NCI-H1930 (cell line): ENCODE measurements at places on chromosomes 1 and 21.

- DNase-seq, result no peak
These were observed 93.2 kb downstream of the CTH start for GRCh38 chr1:70504176-70504820.

DNA sequence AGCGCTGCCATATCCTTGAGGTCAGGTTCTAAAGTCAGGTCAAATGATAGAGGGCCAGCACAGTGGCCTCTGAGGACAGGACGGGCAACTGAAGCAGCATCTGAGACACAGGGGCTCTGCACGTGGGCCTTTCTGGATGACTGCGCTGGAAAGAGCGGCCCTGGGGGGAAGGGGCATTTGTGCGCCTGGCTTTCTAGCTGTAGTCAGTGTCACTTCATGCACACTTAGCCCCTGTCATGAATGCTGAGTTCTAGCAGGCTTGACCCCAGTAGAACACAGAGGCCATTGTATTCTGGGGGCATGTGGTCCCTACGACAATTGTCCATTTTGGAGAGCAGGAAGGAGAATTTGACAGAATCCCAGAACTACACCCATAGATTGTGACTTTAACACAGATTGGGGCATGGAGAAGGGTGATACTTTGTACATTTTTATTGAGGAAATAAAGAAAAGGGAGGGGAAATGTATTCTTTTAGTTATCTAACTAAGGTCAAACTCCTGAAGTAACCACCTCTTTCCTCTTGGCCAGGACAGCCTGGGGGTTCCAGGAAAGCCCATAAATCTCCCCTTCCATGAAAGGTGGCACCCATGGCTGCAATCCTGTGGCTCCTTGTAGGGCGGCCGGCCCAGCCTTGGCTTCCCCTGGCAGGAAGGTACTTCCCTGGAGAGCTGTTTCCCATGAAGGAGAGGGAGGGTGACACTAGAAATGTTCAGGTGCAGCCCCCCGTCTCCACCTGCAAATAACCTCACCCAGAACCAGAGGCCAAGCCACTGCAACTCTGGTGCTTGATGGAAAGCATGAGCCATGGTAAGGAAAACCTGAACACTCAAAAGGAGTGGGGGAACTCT is 34.4 kb downstream of the NTPCR start:
- DNase-seq, result no peak

DNA sequence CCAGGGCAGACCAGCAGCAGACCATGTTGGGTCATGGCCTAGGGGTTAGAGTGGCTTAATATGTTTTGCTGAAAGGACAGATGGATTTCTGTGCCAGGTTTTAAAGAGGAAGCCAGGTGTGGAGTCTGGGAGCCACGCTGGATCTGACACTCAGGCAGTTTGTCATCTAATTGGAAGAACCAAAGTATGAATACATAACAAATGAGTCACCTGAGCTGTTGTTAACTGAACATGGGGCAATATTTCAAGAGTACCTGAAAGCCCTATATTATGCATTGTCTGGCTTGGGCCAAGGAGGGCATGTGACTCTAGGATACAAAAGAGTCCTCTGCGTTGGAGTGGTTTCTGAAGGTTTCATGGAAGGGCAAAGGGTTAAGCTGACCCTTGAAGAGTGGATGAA is 70.6 kb downstream of the LMO4 start:
- DNase-seq, result no peak

DNA sequence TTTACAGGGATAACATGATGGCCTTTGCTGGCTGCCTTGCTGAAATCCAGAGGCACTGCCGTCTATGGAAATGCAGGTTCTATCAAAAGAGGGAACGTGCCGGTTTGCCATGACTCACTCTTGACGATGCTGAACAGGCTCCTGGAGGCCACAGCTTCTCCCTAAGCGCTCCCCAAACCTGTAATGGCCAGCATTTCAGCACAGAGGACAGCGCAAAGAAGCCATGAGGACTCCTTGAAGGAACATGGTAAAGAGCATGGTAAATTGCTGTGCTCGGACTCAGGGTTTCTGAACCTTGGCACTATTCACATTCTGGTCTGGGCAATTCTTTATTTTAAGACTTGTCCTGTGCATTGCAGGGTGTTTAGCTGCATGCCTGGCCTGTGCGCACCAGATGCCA is 217.5 kb downstream of the CAMTA1 start:
- no peak for DNase-seq

- no peak for DNase-seq
These were observed 1.4 kb downstream of the DVL1 start for GRCh38 chr1:1347663-1348419.

GRCh38 chr1:198856601-198857000 is 217.8 kb downstream of the PTPRC start:
- no peak for DNase-seq

DNA sequence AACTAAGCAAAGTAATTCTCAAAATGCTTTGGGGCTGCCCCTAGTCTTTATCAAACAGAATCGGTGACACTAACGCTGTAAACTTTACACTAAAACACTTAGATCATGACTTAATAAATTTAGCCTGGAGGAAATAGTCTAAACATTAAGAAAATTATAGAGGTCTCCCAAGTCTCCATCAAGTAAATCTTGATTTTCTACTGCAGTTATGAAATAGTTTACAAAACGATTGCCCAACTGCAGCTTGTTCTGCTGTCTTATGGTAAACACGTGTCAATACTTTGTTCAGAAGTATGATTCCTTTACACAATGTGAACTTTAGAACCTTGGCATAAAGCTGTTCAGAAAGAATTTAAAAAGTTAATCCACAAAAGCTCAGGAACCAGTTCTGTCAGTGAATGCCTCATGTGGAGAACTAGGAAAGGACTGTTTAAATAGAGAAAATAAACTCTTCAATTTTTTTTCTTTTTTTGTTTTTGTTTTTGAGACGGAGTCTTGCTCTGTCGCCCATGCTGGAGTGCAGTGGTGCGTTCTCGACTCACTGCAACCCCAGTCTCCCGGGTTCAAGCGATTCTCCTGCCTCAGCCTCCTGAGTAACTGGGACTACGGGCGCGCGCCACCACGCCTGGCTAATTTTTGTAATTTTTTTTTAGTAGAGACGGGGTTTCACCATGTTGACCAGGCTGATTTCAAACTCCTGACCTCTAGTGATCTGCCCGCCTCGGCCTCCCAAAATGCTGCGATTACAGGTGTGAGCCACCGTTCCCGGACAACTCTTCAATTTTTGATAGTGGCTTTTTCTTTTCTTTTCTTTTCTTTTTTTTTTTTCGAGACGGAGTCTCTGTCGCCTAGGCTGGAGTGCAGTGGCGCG is 1.6 kb downstream of the DDI2 start:
- DNase-seq, result no peak

DNA sequence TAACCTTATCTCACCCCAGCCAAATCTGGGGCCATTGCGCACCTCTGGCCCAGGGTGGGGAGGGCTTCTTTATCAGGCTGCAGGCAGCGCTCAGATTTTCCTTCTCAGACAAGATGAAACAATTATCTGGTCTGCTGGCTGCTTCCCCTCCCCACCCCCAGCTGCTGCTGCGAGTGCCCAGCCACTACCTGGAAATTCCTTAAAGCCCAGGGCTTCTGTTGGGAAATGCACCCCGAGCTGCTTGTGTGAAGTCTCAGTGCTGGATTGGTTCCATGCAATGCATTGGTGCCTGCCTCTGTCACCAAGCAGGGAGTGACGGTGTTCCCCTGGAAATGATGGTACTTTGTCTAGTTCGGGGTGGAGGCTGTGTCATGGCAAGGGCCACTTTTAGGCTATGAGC is 18.5 kb upstream of the ACTL8 start:
- DNase-seq, result no peak

DNA sequence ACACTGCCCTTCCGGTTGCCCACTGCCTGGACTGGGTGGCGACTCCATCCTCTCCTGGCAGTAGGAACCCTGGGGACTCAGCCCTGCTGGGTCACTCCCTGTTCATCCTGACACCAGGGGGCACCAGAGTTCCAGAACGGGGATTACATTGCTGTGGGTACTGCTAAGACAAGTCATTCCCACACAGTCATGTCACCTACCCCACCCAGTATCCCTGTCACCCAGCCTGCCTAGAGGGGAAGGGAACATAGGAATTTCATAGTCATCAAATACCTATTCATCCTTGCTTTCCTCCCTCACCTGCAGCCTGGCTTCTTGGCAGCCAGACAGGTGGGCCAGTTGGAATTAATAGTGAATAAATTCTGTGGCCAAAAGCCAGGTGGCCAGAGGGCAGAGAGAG is 9.8 kb upstream of the SFN start:
- peak; percentile 46 for DNase-seq

DNA sequence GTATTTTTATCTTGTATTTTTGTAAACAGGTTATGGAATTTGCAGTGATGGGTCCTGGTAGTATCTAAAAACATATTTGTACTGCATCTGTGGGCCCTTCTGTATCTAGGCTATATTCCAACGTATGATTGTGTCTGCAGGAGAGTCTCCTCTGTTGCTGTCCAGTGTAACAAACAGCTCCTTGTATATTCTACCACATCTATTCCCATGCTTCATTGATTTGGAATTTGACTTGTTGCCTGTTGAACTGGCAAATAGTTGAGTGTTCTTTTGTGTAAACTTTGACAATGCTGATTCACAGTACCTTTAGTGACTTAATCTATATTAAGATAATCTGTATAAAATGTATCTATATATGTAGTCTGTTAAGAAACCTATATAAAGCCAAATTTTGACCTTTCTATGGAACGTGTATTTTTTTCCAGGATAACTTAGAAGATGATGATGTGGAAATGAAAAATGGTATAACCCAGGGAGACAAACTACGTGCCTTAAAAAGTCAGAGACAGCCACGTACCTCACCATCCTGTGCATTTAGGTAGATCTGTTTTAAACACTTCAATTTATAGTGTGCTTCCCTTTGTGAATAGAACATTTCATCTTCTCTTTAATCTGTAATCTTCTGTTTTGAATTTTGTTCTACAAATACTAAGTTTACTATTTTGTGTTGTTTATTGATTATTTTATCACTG is 43.4 kb upstream of the GPR88 start:
- DNase-seq, result no peak

DNA sequence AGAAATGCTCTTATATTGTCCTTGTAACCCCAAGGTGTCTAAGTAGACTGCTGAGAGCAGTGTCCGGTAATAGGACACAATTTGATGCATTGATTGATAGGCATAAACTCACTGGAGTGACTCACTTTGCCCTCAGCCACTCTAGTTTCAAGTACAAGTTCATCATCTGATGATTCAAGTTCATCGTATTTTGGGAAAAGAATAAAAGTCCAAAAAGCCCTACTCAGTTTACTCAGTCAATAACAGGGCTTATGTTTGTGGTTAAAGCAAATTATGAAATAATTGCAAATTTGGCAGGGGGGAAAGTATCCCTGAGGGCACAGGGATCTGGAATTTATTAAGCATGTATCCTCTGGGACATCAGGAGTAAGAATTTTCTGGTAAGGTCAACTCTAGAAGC is 7.6 kb upstream of the ATF3 start:
- DNase-seq, result no peak

DNA sequence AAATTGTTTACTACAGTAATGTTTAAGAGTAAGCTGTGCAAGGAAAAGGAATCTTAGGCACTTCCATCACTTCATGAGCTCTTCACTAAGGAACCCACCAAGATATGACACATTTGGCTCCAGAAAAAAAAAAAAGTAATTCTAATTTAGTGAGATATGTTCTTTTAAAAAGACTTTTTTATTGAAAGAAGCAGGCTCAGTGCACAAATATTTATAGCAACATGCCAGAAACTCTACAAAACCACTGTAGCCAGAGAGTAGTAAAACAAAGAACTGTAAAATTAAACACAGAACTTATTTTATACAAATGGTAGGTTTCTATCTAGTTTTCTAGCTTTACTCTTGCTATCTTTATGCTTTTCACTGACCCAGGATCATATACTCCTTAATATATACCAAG is 434.6 kb upstream of the ADGRL2 start:
- DNase-seq, result no peak

DNA sequence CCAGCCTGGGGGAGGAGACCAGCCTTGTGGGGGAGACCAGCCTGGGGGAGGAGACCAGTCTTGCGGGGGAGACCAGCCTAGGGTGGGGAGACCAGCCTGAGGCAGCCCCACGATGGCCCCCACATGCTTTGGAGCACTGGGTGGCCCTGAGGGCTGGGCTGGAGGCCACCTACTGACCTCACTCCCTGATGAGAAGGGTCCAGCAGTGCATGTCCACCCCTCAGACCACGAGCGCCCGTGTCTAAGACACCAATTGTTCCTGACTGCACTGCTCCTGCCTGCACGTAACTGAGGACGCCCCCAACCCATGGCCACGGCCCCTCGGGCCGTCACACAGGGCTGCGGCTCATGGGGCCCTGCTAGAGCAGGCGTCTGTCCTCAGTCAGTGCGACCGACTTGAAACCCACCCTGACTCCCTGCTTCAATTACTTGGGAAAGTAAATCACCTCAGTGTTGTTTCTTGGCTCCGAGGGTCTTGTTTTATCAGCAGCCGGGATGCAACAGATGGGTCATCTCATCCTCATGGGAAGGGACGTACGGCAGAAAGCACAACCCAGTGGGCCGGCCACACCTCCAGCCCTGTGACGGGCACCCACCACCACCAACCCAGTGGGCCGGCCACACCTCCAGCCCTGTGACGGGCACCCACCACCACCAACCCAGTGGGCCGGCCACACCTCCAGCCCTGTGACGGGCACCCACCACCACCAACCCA is at the start of gene SPATC1L:
Gene SPATC1L (minus strand): TSS at position 550 of the 715 bp plus-strand sequence. CDS start 1,643 bp downstream, outside the sequence.
- peak; percentile 36 for DNase-seq

DNA sequence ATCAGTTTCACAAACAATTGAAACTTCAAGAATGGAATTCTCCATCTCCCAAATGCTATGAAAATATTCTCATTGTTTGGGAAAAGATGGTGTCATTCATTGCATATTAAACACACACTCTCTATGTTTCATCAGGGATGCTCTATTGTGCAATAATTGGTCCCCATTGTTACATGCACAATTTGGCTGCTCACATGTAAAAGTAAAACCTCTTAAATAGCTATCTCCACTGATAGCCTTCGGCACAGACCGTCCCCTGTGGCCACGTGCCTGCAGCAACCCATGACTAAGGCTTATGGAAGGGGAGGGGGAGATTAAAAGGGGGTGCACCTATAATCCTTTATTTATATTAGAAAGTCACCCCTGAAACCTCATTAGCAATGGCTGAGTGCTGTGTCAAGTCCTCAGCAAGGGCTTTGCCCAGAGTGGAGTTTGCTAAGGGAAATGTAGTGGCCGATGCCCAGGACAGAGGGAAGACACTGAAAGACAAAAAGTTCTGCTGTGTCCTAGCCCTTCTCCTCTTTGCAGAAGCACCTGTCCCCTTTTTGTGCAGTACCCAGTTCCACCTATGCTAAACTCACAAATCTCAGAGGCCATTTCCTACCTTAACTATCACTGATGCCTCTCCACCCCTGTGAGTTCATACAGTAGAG is 309.6 kb upstream of the ESRRG start:
- DNase-seq, result no peak

- no peak for DNase-seq
These were observed 10.9 kb downstream of the ADAMTS1 start for GRCh38 chr21:26834181-26834905.
